ENCODE measurements at places on chromosomes 2 and 18. TPM values are rescaled to one million over a fixed set of nuclear protein-coding genes. Genes with fewer than 3 reads are reported as not detected.

The CYS1 gene
- under 0.01 TPM for total RNA-seq

The CNDP1 gene
- not detected for total RNA-seq

The CYTIP gene
- not detected for total RNA-seq

The MATN3 gene
- total RNA-seq, result 0.52 TPM

The POLR1A gene
- total RNA-seq, result 5.5 TPM

The PRKAG3 gene
- total RNA-seq, result not detected

The AMER3 gene
- total RNA-seq, result not detected

The RHOB gene
- 530 TPM for total RNA-seq

The ALLC gene
- not detected for total RNA-seq

The C2orf80 gene
- total RNA-seq, result not detected

The UPP2 gene
- not detected for total RNA-seq

The KIF5C gene
- 0.09 TPM for total RNA-seq

The KHK gene
- total RNA-seq, result 2.4 TPM

The ZNF396 gene
- total RNA-seq, result 0.98 TPM

The UBR3 gene
- total RNA-seq, result 45.6 TPM

The MALL gene
- total RNA-seq, result 11.7 TPM

The FER1L5 gene
- total RNA-seq, result not detected

The CFAP65 gene
- not detected for total RNA-seq

The TPO gene
- total RNA-seq, result not detected

The C2orf66 gene
- 0.09 TPM for total RNA-seq

The SLC16A14 gene
- total RNA-seq, result 0.09 TPM

The OTOS gene
- total RNA-seq, result not detected

The ING5 gene
- total RNA-seq, result 19.2 TPM

The CKAP2L gene
- 0.76 TPM for total RNA-seq

The TEX44 gene
- total RNA-seq, result not detected

The EPB41L3 gene
- total RNA-seq, result 49.1 TPM

The IL37 gene
- not detected for total RNA-seq

The ALPP gene
- not detected for total RNA-seq

The UGT1A10 gene
- total RNA-seq, result not detected

The FBXO36 gene
- total RNA-seq, result 1.6 TPM

The POTEI gene
- 0.17 TPM for total RNA-seq

The FN1 gene
- 543 TPM for total RNA-seq

The CPLX4 gene
- not detected for total RNA-seq

The PJVK gene
- 0.69 TPM for total RNA-seq

The TSPYL6 gene
- not detected for total RNA-seq

The PLGLB1 gene
- total RNA-seq, result 1.7 TPM

The PAPOLG gene
- 19.2 TPM for total RNA-seq

The LOXL3 gene
- total RNA-seq, result 1.2 TPM

The DQX1 gene
- total RNA-seq, result 0.09 TPM

The ABCB11 gene
- not detected for total RNA-seq

The HS1BP3 gene
- 20.9 TPM for total RNA-seq

The ADRA2B gene
- not detected for total RNA-seq

The DAW1 gene
- not detected for total RNA-seq

The DLX1 gene
- not detected for total RNA-seq

The ABCG5 gene
- total RNA-seq, result not detected

The MOCOS gene
- total RNA-seq, result 0.54 TPM

The TGFA gene
- total RNA-seq, result 12.2 TPM

The GTF3C2 gene
- 22.3 TPM for total RNA-seq
